ENCODE measurements at places on chromosomes 13 and 19.
A peak's percentile ranks its signal among the peaks of the same experiment; 100 is the strongest.

- no peak for DNase-seq
Observed at GRCh38 chr19:9250630-9251029, at the start of gene OR7E24. TSS of gene OR7E24 (plus strand) at chr19:9250930. CDS start at chr19:9251044, 114 bp downstream.

DNA sequence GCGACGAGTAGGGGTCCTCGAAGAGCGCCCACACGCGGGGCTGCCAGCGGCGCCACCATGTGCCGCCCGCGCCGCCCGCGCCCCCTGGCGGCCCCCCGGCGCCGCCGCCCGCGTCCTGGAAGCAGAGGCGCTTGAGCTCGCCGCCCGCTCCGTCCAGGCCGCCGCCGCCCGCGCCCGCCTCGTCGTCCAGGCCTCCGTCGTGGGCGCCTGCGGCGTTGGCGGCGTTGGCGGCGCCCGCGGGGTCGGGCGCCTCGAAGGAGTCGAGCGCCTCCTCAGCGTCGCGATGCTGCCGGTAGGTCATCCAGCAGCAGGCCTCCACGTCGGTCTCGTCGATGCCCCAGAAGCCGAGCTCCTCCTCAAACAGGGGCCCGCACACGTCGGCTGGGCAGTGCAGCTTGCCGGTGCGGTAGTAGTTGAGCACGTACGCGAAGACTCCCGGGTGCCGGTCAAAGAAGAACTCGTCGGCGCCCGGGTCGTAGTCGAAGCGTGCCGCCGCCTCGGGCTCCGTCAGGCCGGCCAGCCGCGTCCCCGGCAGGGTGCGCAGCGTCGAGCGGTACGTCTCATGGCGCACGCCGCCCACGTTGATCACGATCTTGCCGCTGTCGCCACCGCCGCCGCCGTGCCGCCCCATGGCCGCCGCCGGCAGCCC lies 829 bp downstream of the KCNC3 start:
- no peak for DNase-seq

DNA sequence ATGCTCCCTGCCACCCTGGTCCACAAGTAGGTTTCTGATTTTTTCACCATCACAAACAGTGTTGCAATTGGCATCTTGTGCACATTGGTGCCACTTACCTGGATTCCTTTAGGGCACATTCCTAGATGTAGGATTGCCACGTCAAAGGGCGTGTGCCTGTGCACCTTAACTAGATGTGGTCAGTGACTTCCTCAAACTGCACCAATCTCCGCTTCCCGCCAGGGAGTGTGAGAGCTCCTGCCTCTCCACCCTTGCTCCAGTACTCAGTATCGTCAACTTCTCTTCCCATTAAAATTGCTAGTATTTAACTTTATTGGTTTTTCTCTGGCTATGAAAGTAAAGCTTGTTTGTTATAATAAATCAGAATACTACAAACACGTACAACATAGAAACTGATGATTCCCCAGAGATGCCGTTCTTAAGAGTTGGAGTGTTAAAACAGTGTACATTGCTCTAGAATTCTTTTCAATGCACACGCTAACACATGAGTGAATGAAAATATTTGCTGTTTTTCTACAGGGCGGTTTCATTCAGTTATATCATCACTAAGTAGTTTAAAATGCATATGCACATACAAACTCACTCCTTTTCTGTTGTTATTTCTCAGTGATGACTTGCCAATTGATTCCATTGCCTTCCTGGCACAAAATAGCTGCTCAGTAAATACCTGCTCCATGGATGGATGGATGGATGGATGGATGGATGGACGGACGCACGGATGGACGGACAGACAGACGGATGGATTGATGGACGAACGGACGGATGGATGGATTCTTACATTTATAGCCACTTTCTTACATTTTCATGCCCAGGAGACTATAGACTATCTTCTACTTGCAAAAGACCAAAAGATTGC lies 23.4 kb downstream of the CCNE1 start:
- DNase-seq: no peak

DNA sequence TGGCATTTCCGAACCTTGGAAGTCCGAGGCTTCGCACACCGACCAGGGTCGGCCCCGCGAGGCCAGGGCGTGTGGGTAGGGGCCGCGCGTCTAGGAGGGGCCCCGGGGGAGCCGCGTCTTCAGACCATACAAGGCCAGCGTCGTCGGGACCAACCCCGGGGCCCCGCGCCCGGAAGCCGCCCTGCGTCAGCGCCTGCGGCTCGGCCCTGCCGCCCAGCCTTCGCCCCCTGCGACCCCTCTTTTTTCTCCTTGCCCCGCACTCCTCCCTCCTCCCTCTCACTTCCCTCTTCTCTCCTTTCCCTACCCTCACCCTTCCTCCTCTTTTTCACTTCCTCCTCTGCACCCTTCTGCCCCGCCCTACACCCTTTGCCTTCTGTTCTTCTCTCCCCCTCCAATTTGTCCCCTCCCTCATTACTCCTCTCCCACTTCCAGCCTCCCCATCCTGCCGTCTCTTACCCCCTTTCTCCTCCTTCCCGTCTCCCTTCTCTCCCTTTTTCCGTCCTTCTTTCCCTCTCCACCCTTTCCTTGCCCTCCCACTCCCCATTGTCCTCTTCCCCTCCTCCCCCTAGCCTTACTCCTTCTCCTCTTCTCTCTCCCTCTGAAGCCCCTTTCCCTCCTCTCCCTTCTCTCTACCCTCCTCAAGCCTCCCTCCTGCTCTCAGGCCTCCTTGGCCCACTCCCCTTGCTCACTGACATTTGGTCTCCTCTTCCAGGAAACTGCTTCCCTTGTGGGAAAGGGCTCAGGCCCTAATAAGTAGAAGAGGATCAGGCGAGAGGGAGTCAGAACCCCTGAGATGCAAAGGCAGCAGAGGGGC lies 2.2 kb upstream of the PLEKHG2 start:
- DNase-seq: peak; percentile 51

DNA sequence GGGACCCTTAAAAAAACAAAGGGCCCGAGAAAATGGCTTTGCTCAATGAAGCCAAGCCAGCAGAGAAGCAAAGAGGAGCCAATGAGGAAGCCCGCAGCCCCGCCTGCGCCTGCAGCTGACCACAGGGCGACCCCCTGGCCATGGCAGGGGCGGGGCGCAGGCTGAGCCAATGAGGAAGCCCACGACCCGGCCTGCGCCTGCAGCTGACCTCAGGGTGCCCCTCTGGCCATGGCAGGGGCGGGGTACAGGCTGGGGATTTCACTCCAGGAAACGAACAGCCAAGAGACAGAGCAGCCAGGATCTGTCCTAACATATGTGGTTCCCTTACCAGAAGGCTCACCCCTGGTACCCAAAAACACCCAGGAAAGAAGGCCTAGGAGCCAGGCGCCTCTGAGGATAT lies 101.4 kb downstream of the STK24 start:
- DNase-seq: no peak

GRCh38 chr19:51123802-51124201 lies 904 bp upstream of the SIGLEC9 start:
- DNase-seq: no peak

DNA sequence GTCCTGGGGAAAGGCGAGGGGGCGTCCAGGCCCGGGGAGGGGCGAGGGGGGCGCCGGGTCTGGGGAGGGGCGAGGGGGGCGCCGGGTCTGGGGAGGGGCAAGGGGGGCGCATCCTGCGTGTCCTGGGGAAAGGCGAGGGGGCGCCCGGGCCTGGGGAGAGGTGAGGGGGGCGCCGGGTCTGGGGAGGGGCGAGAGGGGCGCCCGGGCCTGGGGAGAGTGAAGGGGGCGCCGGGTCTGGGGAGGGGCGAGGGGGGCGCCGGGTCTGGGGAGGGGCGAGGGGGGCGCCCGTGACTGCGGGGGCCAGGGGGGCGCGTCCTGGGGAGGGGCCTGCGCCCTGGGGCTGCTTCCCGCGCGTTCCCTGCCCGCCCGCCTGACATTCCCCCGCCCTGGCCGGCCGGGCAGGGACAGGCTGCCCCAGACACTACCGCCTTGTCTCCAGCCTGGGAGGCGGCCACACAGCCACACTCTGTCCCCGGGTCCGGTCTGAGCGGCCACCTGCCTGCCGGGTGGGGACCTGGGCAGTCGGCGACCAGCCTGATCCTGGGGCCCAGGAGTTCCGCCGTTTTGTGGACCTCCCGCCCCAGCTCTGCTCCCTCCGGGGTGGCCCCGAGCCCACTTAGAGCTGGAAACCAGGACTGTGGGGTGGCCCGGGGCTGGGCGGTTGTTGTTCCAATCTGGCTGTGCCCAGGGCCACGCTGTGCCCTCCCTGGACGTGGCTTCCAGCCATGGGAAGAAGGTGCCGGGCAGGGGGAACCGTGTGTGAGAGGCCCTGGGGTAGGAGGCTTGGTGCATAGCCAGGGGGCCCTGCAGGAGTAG lies 11.8 kb downstream of the PALM start:
- no peak for DNase-seq

GRCh38 chr13:94664889-94665288 lies 47.5 kb downstream of the SOX21 start:
- no peak for DNase-seq

DNA sequence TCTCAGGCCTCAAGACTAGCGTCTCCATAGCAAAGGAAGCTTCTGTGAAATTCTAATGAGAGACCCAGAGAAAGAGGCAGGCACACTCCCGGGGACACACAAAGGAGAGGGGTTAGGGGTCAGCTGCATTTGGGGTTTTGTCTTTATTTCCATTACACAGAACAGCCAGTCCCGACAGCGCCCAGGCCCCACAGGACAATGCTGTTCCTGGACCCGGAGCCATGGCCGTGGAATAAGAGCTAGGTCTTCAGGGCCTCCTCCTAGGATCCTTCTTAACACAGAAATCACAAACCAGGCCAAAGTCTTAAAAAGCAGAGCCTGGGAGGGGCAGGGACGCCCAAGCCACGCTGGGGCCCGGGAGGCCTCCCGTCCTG lies 22.8 kb downstream of the KCTD15 start:
- no peak for DNase-seq

- DNase-seq: peak; percentile 83
Observed at GRCh38 chr19:47112166-47112996, 1.2 kb downstream of the ZC3H4 start.

- no peak for DNase-seq
Observed at GRCh38 chr19:50003810-50004419, 21.3 kb downstream of the VRK3 start.

- DNase-seq: no peak
Observed at GRCh38 chr19:28492621-28493020, 720.3 kb downstream of the UQCRFS1 start.

- no peak for DNase-seq
Observed at GRCh38 chr13:111881700-111882099, 185.2 kb upstream of the SOX1 start.

DNA sequence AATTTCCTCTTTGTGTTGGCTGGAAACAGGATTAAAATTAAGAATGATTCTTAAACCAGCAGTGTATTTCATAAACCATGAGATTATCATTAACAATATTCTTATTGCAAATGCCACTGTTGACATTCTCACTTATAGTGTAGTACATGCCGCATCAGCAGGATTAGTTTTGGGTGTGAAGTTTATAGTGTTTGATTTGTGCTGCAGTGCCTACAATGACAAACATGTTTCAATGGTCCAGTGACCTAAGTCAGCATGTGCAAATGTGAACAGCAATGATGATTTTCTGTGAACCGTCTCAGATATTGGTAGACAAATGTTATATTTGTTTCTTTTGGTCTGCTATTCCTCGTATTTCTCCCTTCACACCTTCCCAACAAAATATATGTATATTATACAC lies 49.8 kb upstream of the TDRD3 start:
- no peak for DNase-seq

- DNase-seq: no peak
Observed at GRCh38 chr19:15575406-15575805, 39.6 kb upstream of the CYP4F8 start.

GRCh38 chr19:40623403-40624251 lies 22.5 kb downstream of the LTBP4 start:
- no peak for DNase-seq

GRCh38 chr13:20514866-20515265 lies 10.8 kb downstream of the CRYL1 start:
- no peak for DNase-seq

GRCh38 chr19:33259539-33259938 lies 33.9 kb upstream of the SLC7A10 start:
- DNase-seq: no peak

DNA sequence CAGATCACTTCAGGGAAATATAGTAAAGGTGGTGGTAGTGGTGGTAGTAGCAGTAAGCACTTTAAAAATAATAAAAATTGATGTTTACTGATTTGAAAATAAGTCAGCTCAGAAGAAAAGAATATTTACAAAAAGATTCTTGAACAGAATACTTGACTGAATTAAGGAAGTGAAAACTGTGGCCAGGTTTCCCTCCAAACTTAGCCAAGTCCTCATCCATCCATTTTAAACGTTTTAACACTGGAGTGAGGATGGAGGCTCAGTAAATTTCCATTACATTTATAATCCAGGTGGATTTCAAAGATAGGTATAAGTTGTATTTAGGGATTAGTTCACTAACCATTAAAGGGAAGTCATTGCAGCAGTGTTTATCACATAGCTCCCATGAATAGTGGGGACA lies 221.5 kb downstream of the RGCC start:
- DNase-seq: no peak

- no peak for DNase-seq
Observed at GRCh38 chr19:35061583-35062373, 20.3 kb downstream of the HPN start.

DNA sequence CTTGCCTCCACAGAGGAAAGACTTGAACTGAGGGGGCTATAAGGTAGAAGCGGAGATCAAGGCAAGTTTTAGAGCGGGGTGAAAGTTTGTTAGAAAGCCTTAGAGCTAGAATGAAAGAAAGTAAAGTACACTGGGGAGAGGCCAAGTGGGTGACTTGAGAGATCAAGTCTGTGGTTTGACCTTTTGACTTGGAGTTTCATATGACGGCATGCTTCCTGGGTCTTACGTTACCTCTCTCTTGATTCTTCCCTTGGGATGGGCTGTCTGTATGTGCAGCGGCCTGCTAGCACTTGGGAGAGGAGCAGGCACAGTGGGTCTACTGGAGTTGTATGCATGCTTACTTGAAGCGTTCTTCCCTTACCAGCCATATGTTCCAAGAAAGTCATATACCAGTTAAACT lies 1768.5 kb downstream of the PCDH9 start:
- DNase-seq: no peak

GRCh38 chr13:25906191-25906661 lies 145.6 kb downstream of the SHISA2 start:
- no peak for DNase-seq

- no peak for DNase-seq
Observed at GRCh38 chr13:67048821-67049150, 181.3 kb downstream of the PCDH9 start.

- no peak for DNase-seq
Observed at GRCh38 chr13:25963674-25964073, 88.1 kb downstream of the SHISA2 start.

GRCh38 chr19:56253737-56254136 lies 18.8 kb upstream of the EDDM13 start:
- DNase-seq: no peak

- DNase-seq: no peak
Observed at GRCh38 chr19:7645656-7646425, 8.9 kb downstream of the STXBP2 start.

GRCh38 chr13:109331898-109332297 lies 454.5 kb downstream of the IRS2 start:
- no peak for DNase-seq

All from activated gamma-delta T cell treated with anti-CD3 and anti-CD28 coated beads, Interleukin-2, amount 50 U/mL, for 16 hours (primary cell).